ENCODE measurements at places on chromosomes 2 and 18.

- DNase-seq = no peak
Measured at GRCh38 chr2:181313845-181314244, 143.3 kb upstream of the ITGA4 start.

DNA sequence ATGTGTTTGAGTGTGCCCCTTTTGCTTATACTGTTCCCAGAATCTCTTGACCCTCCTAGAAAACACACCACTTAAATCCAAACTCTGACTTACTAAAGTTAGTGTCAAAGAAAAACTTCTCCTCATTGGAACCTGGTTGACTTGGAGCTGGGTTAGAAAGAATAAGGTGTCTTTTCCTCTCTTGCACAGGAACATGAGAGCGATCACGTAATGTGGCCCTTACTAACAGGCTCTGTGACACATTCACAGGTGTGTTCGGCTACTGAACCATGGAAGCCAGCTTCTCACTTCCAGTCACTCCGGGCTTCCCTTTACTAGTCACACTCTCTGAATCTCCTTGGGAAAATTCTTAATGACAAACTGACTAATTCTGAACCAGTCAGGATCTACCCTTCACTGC lies 5.4 kb upstream of the POU3F3 start:
- no peak for DNase-seq

- DNase-seq = no peak
Measured at GRCh38 chr18:2642771-2643170, 12.8 kb upstream of the SMCHD1 start.

GRCh38 chr2:159612255-159612901 lies 4.0 kb downstream of the BAZ2B start:
- no peak for DNase-seq

- peak; percentile 96 for DNase-seq
Measured at GRCh38 chr2:62195421-62196277, at the start of gene B3GNT2. B3GNT2 (plus strand) TSS chr2:62196115; CDS start chr2:62222221, 26,106 bp downstream.

- no peak for DNase-seq
Measured at GRCh38 chr2:227576110-227576509, 22.6 kb upstream of the SCYGR2 start.

GRCh38 chr2:47186351-47186750 lies 31.2 kb upstream of the STPG4 start:
- no peak for DNase-seq

- peak; percentile 81 for DNase-seq
Measured at GRCh38 chr2:240856151-240856980, 12.3 kb upstream of the AGXT start.

GRCh38 chr18:32530947-32531651 lies 60.4 kb upstream of the GAREM1 start:
- no peak for DNase-seq

DNA sequence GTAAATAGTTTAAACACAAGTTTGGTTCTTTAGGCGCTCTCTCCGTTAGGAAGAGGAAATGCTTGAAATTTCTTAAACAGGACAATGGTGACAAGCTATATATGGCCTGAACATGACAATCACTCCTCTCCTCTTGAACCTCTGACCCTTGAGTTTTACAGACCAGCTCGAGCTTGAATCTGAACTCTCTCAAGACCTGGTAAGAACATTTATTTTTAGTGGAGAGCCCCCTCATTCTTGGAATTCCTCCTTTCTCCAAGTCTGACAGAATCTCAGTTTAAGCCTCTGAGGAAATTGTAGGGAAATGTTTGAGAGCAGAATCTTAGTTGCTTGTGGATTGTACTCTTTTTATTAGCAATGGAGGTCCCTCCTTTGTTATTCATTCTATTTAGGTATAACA lies 1293.6 kb upstream of the ZEB2 start:
- no peak for DNase-seq

DNA sequence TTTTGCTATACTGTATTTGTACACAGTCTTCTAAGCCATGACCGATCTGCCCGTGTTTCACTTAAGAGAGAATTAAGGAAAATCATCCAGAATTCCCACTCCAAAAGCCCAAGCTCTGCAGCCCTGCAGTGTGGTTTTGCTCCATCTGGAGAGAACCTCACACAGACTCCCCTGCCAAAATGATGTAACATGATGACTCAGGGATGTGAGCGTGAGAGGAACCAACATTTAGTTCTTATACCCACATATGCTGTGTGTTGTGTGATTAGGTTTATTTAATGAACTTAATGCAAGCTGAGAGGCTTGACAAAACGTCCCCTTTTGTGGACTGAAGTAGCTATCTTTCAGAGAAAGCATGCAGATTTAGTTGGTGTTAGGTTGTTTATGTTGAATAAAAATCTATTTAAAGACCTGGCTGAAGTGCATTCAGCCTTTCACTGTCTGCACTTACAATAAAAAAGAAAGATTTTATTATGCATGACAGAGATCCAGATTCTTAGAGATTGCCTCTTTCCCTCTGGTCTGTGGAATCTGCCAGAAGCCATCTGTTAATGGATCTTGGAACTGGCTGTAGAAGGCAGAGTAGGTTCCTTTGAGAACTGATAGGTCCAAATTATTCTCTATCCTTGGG lies 6.3 kb downstream of the RAB12 start:
- DNase-seq = no peak

DNA sequence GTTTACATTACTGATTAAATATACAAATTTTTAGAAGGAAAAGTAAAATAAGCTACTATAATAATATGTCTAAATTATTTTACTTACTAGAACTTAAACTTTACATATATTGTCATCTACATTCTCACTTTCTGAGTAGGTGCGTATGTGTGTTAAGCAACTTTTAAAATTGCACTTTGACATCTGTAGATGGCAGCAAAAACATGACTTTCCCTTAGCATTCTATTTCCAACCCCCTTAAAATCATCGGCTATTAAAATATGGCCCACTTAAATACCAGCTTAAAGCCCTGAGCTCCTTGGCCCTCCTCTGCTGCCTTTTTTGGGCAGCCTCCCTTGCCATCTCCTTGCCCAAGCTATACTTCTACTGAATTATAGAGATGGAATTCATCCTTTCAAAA lies 78.0 kb downstream of the UPP2 start:
- DNase-seq = no peak

DNA sequence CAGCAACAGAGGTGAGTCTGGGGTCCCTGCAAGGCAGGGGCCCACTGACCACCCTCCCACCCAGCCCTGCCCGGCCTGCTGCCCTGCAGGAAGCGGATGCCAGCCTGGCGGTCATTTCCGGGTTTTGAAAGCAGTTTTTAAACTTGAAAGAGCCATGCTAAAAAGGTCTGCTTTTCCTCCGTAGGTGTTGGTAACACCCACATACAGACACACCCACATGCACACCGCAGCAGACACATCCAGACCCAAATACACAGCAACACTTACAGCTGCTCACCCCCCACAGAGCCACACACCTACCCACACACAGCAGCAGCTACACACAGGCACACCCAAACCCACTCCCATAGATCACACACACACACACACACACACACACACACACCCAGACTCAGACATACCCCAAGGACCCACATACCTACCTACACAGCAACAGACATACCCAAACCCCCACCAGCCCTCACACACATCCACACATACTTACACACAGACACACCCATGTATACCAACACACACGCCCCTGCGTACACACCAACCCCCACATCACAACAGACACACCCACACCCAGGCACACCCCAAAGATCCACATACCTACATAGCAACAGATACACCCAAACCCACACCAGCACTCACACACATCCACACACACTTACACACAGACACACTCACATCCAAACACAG lies 7.6 kb downstream of the ZFP36L2 start:
- no peak for DNase-seq

DNA sequence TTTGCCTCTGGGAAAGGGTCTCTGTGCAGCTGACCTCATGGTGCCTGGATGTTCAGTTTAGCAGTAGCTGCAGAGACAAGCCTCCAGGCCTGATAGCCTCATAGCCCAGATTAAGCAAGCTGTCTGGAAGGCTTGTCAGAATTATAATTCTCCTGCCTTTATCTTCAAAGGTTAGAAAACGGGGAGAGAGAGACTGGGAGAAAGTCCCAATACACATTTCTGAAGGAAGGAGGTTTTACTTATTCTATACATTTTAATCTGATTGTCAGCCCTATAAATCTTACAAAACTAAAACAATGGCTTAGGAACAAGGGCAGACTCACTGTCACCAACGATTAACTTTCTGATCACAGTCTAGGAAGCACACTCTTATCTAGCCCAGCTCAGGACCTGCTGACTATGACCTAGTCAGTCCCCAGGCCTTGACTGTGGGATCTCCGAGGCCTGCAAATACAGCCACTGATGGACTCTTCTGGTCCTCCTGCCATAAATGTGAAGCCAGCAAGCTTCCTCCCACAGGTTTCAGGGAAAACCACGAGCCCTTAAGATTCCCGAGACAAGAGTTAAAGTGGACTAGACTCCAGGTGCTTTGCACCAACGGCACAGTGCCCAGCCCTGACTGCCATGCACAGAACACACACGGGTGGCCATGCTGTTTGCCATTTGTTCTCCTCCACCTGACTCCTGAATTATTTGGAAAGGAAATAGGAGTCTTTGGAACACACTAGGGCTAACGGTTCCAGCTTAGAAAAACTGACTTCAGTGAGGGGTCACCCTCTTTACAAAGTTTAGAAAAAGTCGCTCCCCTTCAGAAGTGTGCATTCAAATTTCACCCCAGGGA lies 111.4 kb upstream of the SMAD7 start:
- DNase-seq = no peak
